ENCODE measurements at places on chromosomes 5 and 9. TPM values are rescaled to one million over a fixed set of nuclear protein-coding genes. Genes with fewer than 3 reads are reported as not detected.

Gene MOCS2
- polyA plus RNA-seq: 13.3 TPM

- DNase-seq: no peak
Measured at GRCh38 chr9:125989524-125990180, 242.5 kb downstream of the PBX3 start.

DNA sequence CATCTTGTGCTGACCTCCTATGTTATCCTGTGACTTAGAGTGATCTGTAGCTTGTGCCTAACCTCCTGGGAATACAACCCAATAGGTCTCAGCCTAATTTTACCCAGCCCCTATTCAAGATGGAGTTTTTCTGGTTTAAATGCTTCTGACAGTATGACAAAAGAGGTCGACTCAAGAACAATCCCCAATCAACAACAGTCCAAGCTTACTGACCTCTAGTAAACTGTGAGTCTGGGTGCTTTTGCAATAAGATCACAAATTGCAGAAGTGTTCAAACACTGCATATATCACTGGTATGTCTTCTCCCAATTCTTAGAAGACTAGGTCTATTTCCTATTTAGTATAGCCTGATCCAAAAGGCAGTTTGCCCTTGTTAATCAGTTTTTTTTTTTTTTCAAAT, 323.5 kb upstream of the PTGER4 start:
- no peak for DNase-seq

DNA sequence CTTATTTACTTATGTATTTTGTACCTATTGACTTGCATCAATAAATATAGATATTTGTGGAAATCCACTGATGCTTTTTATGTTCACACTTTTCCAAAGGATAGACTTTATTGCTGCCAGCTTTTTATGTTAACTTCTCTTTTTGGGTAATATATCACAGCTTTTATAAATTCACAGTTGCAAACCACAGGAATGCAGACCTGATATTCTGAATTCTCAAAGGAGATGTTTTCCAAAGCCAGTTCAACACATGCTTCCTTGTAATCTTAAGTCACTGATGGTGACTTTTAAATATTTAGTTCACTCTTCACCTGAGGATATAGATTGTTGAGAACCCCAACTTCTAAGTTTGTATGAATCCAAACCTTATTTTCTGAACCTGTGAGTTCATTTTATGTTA, 223.4 kb upstream of the PRR16 start:
- DNase-seq: no peak

DNA sequence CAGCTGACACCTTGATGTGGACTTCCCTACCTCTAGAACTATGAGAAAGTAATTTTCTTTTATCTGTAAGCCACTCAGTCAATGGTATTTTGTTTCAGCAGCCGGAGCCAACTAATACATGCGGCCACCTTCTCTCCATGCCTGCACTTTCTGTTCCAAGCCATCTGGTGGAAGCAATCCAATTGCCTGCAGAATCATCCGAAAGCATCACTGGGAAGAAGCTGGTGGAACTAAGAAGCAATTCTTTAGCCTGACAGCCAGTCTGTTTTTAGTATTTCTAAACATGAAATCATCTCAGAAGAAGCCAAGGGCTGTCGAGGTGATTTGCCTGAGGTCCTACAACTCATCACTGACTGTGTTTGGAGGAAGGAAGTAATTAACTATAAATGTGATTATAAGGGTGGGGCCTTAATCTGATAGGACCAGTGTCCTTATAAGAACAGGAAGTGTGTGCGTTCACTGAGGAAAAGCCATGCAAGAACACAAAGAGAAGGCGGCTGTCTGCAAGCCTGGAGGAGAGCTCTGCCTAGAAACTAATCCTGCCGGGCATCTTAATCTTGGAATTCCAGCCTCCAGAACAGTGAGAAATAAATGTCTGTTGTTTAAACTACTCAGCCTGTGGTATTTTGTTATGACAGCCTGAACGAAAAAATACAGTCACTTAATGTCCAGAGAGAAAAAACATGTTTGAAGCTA, 49.1 kb downstream of the NXNL2 start:
- no peak for DNase-seq

DNA sequence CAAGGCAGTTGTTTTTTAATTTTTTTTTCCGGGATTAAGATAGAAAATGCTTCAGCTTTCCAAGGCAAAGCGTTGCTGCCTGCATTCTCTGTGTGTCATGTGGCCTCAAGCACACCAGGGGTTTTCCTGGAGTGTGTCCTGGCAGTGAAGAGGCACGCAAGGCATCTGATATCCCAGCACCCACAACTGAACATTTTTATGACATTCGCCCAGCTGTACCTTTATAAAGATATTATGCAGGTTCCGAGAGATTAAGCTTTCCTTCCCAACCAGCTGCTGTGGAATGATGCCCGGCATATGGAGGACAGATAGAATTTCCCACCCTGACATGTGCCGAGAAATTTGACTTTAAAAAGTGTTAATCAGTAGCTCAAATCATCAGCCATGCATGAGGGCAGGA, 205.6 kb downstream of the GADD45G start:
- DNase-seq: no peak

GRCh38 chr5:88214655-88215054, 54.0 kb downstream of the TMEM161B start:
- DNase-seq: no peak
